Ovary (tissue), 10 donors: ENCODE measurements at places on chromosomes 2 and 18. TPM values are rescaled to one million over a fixed set of nuclear protein-coding genes. Genes with fewer than 3 reads are reported as not detected.

- H3K36me3 ChIP-seq, result no peaks in the 10 kb centered on the region
- H3K4me1 ChIP-seq, result no peaks in the 10 kb centered on the region
- H3K27me3 ChIP-seq, result no peaks in the 10 kb centered on the region
These were observed 99.4 kb upstream of the ZNF804A start for GRCh38 chr2:184498936-184499335.

DNA sequence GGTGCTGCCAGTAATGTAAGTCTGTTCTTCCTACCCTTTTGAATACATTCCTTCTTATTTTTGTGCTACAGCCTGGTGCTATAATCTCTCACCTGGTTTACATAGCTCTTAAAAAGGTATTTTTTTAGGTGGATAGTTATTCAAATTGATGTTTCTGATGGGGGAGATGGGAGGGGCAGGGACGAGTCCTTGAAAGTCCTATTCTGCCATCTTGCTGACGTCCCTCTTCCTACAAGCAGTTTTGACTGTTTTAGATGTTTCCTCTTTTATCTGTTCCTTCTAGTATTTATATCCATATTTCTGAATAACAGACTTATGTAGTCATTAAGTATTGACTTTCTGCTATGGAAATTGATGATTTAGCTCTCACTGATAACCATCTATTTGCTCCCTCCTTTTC lies 256.4 kb downstream of the KIAA1328 start:
- H3K36me3 ChIP-seq, result no peaks in the 10 kb centered on the region
- no peaks in the 10 kb centered on the region for H3K4me1 ChIP-seq
- no peak for DNase-seq
- H3K4me3 ChIP-seq, result no peak overlapping the region
- no peak overlapping the region for H3K27ac ChIP-seq

DNA sequence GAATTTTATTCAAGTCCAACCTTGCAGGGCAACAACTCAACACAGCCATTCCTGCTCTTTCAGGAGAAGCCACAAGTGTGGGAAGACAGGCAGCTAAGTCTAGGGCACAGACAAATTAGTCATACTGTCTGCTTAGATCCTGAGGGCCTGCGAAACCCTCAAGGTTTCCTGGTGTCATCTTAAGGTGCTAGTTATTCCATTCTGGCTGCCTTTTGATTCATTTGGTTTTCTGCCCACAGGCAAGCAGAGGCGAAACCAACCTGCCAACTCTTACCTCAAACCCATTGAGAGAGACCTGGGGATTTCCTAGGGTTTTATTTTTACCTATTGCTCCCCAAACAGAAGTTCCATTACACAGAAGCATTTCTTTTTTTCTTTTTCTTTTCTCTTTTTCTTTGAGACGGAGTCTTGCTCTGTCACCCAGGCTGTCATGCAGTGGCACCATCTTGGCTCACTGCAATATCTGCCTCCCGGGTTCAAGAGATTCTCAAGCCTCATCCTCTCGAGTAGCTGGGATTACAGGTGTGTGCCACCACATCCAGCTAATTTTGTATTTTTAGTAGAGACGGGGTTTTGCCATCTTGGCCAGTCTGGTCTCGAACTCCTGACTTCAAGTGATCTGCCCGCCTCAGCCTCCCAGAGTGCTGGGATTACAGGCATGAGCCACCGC lies 23.7 kb upstream of the SCYGR1 start:
- H3K4me1 ChIP-seq, result peaks cover 5% of the 10 kb centered on the region
- H3K4me3 ChIP-seq, result no peak overlapping the region
- H3K36me3 ChIP-seq, result no peaks in the 10 kb centered on the region

DNA sequence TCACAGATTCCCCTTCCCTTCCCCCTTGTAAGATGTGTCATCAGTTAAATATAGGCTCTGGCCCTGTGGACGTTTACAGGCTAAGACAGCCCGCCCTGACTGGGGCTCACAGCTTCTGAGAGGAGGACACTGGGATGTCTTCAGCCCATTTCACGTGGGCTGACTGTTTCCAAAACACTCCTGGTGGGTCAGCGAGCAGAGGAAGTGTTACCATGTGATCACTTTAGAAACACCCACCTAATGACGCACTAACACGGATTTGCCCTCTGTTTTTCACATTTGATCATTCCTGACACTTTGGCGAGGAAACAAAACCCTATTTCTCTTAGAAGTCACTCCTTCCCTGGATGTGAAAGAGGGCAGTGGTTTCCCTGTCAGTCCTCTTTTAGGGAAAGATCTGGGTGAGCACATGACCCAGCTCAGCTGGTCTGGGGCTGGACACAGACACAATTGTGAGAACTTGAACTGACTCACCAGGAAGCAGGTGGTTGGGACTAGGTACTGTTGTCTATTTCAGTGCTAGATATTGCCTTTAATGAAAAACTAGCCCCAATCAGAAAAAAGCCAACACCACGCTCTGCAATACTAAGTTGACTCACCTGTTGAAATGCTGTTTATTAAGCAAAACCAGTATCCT lies 38.8 kb downstream of the BMP10 start:
- no peak overlapping the region for H3K4me3 ChIP-seq
- peaks cover 14% of the 10 kb centered on the region for H3K4me1 ChIP-seq
- H3K27me3 ChIP-seq, result no peaks in the 10 kb centered on the region
- no peaks in the 10 kb centered on the region for H3K36me3 ChIP-seq

- no peaks in the 10 kb centered on the region for H3K27me3 ChIP-seq
- no peaks in the 10 kb centered on the region for H3K4me1 ChIP-seq
- H3K4me3 ChIP-seq, result no peak overlapping the region
- H3K27ac ChIP-seq, result no peak overlapping the region
These were observed 40.7 kb upstream of the C2orf66 start for GRCh38 chr2:196849895-196850294.

- no peaks in the 10 kb centered on the region for H3K4me1 ChIP-seq
- H3K4me3 ChIP-seq, result no peak overlapping the region
- H3K36me3 ChIP-seq, result no peaks in the 10 kb centered on the region
- H3K27me3 ChIP-seq, result no peaks in the 10 kb centered on the region
- DNase-seq, result no peak
- H3K27ac ChIP-seq, result no peak overlapping the region
These were observed 196.4 kb upstream of the ACVR2A start for GRCh38 chr2:147648471-147648870.

DNA sequence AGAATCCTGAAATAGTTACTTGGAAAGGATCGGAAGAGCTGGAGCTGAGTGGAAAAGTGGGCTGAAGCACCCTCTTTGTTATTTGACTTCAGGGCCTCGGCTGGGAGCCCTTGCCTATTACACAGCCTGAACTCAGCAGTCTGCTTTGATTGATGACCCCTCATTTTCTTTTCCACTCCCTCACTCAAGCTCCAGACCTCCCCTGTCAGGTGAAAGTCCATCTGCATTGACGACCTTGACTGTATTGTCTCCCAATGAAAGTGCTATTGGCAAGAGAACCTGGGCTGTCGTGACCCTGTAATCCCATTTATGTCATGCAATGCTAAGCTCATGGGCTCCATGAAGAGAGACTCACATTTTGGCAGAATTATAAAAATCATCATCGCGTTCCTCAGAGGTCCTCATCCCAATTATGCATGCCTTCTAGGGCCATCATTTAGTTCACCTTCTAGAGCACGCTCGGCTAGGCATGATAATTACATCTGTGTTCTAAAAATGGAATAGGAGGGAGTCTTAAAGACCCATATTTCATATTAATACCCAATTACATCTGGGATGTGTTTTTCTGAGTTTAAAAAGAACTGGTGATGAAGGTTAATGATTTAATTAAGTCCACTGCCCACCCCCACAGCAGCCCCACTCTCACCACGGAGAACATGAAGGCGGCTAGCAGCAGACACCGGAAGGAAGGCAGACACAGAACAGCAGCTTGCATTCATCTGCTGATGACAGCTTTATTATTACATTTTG lies 472.5 kb downstream of the PID1 start:
- no peaks in the 10 kb centered on the region for H3K27me3 ChIP-seq
- no peak for DNase-seq
- no peak overlapping the region for H3K4me3 ChIP-seq
- no peak overlapping the region for H3K27ac ChIP-seq

GRCh38 chr2:101884423-101884822 lies 107.3 kb upstream of the IL1R2 start:
- no peak overlapping the region for H3K27ac ChIP-seq
- H3K4me3 ChIP-seq, result no peak overlapping the region
- H3K27me3 ChIP-seq, result no peaks in the 10 kb centered on the region
- no peak for DNase-seq
- H3K36me3 ChIP-seq, result no peaks in the 10 kb centered on the region
- H3K4me1 ChIP-seq, result no peaks in the 10 kb centered on the region

DNA sequence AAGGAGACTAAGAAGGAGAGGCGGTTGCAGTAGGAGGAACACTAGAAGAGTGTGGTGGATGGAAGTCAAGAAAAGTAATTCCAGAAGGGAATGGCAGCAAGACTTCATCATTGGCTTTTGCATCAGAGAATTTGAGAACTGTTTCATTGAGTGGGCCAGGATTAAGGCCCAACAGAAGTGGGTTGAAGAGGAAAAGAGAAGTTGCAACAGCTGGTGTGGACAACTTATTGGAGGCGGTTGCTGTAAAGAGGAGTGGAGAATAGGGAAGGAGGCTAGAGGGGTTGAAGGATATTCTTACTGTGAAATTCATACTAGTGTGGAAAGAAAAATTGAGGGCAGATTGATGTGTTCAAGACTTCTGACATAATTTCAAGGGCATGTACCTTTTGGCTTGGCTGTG lies 168.7 kb upstream of the FN1 start:
- DNase-seq, result no peak
- no peaks in the 10 kb centered on the region for H3K4me1 ChIP-seq
- H3K4me3 ChIP-seq, result no peak overlapping the region
- no peak overlapping the region for H3K27ac ChIP-seq
- no peaks in the 10 kb centered on the region for H3K27me3 ChIP-seq

DNA sequence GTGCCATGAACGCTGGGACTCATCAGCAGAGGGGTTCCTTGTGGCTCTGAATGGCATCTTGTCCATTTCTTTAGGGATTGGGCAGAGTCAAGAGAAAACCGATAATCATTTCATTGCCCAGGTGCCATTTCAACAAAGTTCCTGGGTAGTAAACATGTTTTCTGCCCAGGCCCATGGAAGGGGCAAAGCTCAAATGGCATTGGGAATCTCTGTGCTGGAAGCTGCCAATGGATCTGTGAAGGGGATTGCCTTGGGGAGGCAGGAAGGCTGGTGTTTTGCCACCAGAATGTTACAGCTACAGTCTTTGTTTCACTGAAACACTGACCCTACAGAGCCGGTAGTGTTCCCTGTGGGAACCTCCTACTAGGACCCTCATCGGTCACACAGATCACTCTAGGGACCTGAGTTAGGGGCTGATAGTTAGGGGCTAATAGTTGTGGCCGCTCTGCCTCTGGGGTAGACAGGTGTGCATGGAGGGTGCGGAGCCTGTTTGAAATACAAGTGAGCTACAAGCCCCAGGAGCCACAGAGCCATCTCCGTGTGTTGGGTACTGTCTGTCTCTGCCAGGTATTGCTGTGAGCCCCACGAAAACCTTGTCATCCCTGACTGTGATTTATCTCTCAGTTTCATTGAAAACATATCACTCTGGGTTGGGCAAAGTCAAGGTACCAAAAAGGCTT lies 224.4 kb upstream of the COPS8 start:
- H3K27me3 ChIP-seq, result no peaks in the 10 kb centered on the region
- no peak overlapping the region for H3K27ac ChIP-seq
- no peaks in the 10 kb centered on the region for H3K4me1 ChIP-seq
- no peak overlapping the region for H3K4me3 ChIP-seq

TDRD15 gene
- total RNA-seq, result 0.23 TPM

SERPINB10 gene
- total RNA-seq, result 2.0 TPM

ACKR3 gene
- 6.4 TPM for total RNA-seq

SAG gene
- not detected for total RNA-seq
